ENCODE measurements at places on chromosomes 2 and 18. TPM values are rescaled to one million over a fixed set of nuclear protein-coding genes. Genes with fewer than 3 reads are reported as not detected.

DNA sequence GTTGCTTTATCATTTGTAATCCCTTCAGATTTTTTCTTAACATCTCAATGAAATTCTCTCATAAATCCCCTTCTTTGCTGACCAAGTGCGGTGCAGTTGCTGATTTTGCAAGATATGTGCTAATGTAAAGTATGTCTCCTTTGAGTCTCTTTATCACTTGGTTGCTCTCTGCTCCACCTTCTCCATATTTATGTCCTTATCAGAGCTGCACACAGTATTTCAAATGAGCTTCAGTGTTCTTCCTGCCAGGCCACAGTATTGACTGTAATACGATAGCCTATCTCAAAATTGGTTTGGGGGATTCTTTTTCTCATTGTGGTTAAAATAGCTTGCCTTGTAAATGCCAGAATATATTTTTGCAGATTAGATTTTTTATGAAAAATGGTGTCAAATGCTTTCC, 32.2 kb downstream of the MAIP1 start:
- no peak for DNase-seq

- DNase-seq: no peak
Measured at GRCh38 chr2:240248721-240249422, 108.4 kb upstream of the OTOS start.

- no peak for DNase-seq
Measured at GRCh38 chr2:101895039-101895438, 96.7 kb upstream of the IL1R2 start.

- no peak for DNase-seq
Measured at GRCh38 chr18:59159986-59160385, 20.3 kb downstream of the SEC11C start.

GRCh38 chr2:121075006-121075551, 209.9 kb downstream of the TFCP2L1 start:
- peak; percentile 83 for DNase-seq

GRCh38 chr18:5770176-5770575, 125.1 kb downstream of the TMEM200C start:
- DNase-seq: peak; percentile 13

GRCh38 chr2:99925960-99926359, 216.4 kb downstream of the AFF3 start:
- DNase-seq: no peak

GRCh38 chr18:79208906-79209305, 139.7 kb downstream of the ATP9B start:
- no peak for DNase-seq

Gene ANKAR
- 1.4 TPM for total RNA-seq

DNA sequence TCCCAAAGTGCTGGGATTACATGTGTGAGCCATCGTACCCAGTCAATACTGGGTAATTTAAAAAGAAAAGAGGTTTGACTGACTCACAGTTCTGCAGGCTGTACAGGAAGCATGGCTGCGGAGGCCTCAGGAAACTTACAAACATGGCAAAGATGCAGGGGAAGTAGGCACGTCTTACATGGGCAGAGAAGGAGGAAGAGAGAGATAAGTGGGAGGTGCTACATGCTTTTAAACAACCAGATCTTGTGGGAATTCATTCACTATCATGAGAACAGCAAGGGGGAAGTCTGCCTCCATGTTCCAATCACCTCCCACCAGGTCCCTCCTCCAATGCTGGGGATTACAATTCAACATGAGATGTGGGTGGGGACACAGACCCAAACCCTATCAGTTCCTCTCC, 192.5 kb downstream of the ATAD2B start:
- no peak for DNase-seq

Gene EVA1A
- total RNA-seq: 0.53 TPM

Gene KCNG3
- total RNA-seq: 0.27 TPM

Gene PRLH
- not detected for total RNA-seq

GRCh38 chr2:46095830-46096229, 201.4 kb upstream of the EPAS1 start:
- no peak for DNase-seq

DNA sequence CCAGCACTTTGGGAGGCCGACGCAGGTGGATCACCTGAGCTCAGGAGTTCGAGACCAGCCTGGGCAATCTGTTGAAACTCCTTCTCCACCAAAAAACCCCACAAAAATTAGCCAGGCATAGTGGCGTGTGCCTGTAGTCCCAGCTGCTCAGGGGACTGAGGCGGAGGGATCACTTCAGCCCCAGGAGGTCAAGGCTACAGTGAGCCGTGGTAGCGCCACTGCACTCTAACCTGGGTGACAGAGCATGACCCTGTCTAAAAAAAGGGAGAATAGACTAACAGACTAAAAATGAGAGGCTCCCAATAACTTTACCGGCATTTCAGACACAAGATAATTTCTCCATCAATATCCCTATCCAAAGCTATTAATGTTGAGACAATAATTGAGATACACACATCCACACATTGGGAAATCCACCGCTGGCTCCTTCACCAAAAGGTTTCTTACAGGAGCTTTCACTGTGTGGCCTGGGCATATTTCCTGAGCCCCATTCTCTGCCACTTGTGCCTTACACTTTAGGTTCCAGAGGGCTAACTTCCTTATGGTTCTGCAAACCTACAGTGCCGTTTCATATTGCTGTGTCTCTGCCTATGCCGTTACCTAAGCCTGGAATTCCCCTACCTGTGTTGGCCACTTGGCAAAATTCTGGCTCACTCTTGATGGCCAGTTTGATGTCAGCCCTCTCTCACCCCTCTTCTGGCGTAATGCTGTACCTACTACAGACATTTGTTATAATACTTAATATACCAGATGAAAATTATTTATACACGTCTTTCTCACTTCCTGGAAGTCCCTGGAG, 115.8 kb upstream of the ZFP36L2 start:
- no peak for DNase-seq

- no peak for DNase-seq
Measured at GRCh38 chr2:169623235-169623634, 39.1 kb downstream of the PPIG start.

DNA sequence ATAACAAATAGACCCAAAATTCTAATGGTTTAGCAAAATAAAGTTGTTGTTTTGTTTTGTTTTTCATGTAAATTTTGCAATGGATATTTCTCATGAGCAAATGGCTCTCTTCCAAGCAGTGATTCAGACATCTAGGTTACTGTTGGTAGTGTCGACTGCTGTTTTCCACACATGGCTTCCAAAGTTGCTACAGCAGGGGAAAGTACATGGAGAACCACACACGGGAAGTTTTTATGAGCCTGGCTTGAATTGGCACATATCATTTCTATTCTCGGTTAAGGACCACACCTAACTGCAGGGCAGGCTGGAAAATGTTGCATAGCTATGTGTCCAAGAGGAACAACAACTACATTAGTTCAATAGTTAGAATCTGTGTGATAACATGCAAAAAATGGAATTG, 262.1 kb downstream of the GALNT13 start:
- no peak for DNase-seq

Gene LINC00305
- 0.21 TPM for total RNA-seq

Gene GCG
- not detected for total RNA-seq

DNA sequence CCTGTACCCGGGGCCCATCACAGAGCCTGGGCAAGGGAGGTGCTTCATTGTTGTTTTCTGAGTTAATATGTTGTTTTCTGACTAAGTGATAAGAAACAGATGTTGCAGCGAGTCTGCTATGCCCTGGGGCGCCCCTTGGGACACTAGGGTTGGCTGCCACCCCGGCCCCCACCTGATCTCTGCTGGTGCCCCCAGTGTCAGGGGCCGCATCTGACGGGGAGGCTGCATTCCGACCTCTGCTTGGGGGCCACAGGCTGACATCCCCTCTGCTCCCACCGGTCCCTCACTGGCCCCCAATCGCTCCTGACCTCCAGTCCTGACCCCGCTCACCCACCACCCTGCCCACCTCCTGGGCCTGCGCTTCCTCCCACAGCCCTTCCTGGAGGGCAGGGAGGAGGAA, 65.9 kb downstream of the LONRF2 start:
- DNase-seq: no peak

DNA sequence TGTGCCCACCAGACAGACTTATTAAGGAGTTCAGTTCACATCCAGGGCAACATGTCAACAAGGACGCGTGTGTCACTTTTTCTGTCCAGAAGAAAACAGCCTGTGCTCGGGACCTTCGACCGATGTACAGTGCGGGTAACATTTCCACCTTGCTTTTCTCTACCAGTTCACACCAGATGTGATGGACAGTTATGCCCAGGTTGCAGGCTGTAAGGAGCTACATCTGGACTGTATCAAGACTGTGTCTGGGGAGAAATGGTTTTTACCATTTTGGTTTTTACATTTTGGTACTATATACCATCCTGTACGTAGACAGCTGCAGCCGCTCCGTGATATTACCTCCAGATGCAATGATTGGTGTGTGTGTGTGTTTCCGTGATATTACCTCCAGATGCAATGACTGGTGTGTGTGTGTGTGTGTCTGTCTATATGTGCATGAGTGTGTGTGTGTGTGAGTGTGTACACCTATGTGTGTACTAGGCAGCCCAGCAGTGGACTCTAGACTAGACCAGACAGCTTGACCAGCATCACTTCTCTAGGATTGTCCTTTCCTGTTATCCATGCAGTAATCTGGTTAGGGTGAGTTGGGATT, 118.0 kb downstream of the COL6A3 start:
- DNase-seq: no peak

- no peak for DNase-seq
Measured at GRCh38 chr2:62478093-62478580, 27.9 kb downstream of the TMEM17 start.

GRCh38 chr18:57025540-57025939, 121.3 kb upstream of the BOD1L2 start:
- DNase-seq: no peak

Gene RSAD2
- total RNA-seq: 0.28 TPM

Gene DUSP19
- total RNA-seq: 2.0 TPM

GRCh38 chr18:69401226-69401971, 711 bp downstream of the DOK6 start:
- peak; percentile 26 for DNase-seq
